ENCODE measurements at places on chromosomes 5 and 9.

GRCh38 chr9:88280816-88281382, 107.3 kb upstream of the SPIN1 start:
- no peak for DNase-seq

DNA sequence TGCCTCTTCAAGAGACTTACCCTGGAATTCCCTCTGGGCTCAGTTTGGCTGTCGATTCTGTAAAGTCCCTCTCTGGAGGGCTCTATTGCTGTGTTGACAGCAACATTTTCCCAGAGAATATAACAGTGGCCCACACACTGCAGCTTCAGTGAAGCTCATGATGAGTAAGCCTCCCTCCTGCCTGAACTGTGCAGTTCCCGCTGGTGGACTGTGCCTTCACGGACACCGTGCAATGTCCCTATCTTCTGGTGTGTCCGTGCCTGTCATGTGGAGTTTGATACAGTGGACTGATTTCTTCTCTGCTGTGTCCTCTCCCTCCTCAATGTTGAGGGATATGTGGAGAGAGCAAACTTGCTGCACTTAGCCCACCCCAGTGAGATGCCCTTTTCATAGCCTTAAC, 109.0 kb downstream of the NTRK2 start:
- no peak for DNase-seq

GRCh38 chr9:27184556-27185351, 75.7 kb downstream of the TEK start:
- peak; percentile 24 for DNase-seq

DNA sequence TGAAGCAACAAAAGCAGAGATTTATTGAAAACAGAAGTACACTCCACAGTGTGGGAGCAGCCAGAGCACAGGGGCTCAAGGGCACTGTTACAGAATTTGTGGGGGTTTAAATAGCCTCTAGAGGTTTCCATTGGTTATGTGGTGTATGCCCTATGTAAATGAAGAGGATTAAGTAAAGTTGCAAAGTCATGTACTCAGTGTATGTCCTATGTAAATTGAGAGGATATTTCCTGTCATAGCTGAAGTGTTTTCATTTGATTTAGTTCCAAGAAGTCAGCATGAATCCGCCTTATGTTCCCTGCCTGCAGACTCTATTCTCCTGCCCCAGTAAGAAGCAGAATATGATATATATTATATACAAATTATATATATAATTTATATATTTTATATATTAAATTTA, 966.0 kb upstream of the COX7C start:
- DNase-seq, result no peak

All from NCI-H345 (cell line).